NCI-H510A treated with DMSO at 0.1 percent for 48 hours (cell line): ENCODE measurements at places on chromosomes 1 and 21.

- DNase-seq = no peak
Measured at GRCh38 chr1:156154317-156154749, 948 bp downstream of the SEMA4A start.

DNA sequence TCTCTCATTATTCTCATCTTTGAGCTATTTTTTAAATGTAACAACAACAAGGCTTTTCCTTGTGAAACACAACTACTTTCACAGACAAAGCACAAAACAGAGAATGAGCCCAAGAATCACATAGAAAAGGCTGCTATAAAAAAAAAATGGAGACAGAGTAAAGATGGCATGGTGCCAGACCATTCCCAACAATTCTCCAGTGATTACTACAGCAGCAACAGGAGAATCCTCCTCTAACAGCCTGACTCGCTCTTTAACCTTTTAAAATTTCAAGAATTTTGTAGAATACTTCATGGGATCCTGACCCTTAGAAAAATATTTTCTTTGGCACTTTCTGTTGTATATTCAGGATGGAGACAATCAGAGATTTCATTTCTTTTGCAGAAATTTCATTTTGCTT is 3.8 kb upstream of the BCAS2 start:
- no peak for DNase-seq

DNA sequence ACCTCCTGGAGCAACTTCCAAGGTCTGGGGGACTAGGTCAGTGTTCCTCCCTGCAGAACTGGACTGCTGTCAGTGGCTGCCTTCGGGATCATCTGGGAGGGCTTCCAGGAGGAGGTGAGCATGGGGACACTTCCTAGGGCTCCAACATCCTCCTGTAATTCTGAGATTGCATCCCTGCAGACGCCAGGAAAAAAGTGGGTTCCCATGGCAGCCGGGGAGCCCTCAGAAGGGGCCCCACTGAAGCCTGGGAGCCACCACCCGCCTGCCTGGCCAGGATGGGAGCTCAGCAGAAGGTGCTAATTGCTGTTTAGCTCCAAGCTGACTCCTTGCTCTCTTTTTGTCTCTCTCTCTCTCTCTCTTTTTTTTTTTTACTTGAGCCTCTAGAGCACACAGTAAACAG is 16.1 kb upstream of the ARF1 start:
- DNase-seq = no peak

DNA sequence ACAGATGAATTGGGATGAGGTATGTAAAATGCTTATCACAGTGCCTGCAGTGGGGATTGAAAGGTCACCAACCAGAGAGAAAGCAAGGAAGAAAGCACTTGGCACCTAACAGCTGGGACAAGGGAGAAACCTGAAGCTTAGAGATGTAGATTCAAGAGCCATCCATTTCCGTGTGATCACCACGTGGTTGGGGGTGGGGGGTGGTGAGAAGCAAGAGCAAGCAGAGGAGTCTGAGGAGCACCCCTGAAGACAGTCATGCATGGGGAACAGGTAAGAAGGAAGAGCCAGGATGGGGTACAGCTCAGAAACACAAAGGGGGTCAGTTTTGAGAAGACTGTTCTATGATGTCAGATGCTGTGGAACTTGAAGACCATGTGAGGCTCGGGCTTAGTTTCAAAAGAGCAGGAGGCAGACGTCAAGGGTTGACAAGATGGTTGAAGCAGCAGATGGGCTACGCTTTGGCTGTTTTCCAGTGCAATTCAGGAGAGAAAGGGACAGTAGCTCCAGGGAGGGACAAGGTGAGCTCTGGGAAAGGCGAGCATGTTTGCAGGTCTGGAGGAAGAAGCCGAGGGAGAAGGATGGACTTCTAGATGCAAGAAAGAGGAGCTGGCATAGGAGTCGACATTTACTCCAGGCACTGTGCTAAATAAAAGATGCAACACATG is 17.4 kb downstream of the KANK4 start:
- no peak for DNase-seq

DNA sequence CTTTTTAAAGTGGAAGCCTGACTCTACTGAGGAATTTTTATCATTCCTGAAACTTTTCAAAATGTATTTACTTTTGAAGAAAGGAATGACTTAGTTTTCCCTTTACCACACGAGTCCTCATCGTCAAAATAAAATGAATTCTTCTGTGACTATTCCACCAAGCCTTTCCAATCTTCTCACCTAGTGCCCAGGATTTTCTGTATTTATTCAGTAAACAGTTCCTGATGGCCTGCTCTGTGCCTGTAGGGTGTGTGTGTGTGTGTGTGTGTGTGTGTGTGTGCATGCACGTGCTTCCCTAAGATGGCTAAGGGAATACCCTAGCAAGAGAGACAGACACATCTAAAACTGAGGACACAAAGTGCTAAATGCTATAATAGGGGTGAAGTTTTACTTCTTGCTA is 395.0 kb upstream of the USP24 start:
- no peak for DNase-seq

- no peak for DNase-seq
Measured at GRCh38 chr1:8274352-8274751, 43.6 kb upstream of the SLC45A1 start.

GRCh38 chr1:4108758-4109627 is 208.9 kb upstream of the C1orf174 start:
- peak; percentile 24 for DNase-seq

DNA sequence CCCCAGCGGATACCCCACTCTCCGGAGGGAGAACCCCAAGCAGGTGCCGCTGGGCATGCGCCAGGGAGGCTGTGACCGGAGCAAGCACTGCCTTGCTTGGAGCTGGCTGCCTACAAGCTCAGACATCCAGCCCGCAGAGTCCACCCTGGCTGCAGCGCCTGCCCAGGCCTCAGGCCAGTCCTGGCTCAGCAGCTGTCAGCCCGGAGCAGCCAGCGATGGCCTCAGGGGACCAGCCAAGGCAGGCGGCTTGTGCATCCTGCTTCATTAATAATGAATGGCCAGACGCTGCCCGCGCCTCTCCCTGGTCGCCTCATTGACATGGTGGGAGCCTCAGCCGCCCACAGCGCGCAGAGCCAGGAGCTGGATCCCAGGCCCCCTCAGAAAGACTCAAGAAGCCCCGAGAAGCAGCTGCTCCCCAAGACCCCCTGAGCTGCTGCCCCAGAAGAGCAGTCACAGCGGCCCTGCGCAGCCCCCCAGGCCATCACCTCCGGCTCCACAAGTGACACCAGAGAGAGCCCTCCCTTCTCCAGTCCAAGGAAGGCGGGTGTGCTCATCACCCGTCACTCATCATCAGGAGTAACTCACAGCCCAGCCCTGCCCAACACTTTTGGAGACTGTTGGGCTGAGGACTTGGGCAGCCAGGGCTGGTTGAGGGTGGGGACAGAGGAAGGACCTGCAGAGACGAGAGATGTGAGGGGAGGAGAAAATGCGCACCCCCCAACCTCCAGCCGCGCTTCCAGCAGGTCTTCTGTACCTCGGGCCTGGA is 19.6 kb downstream of the KCNAB2 start:
- DNase-seq = no peak

DNA sequence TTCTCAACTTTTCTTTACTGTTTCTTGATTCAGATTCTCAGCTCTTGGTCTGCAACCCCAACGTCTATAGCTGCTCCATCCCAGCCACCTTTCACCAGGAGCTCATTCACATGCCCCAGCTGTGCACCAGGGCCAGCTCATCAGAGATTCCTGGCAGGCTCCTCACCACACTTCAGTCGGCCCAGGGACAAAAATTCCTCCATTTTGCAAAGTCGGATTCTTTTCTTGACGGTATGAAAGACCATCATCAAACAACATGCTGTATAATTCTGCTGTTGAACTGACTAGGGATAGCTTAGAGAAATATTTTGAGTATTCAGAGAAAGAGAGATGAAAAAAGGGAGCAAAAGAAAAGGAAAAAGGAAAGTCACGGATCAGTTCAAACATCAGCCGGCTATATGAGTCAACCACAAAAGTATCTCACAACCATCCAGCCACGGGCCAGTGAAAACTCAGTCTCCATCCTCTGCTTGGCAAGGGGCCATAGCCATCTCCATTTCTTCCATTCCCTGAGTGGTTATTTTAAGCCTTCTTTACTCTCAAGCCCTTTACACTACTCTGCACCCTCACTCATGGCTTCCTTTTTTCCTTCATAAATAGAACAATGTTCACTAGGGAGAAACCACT is 14.1 kb downstream of the DNASE2B start:
- DNase-seq = no peak

GRCh38 chr1:1083416-1084371 is 9.6 kb upstream of the RNF223 start:
- DNase-seq = no peak

- no peak for DNase-seq
Measured at GRCh38 chr1:212234431-212235395, 50.5 kb upstream of the PPP2R5A start.

DNA sequence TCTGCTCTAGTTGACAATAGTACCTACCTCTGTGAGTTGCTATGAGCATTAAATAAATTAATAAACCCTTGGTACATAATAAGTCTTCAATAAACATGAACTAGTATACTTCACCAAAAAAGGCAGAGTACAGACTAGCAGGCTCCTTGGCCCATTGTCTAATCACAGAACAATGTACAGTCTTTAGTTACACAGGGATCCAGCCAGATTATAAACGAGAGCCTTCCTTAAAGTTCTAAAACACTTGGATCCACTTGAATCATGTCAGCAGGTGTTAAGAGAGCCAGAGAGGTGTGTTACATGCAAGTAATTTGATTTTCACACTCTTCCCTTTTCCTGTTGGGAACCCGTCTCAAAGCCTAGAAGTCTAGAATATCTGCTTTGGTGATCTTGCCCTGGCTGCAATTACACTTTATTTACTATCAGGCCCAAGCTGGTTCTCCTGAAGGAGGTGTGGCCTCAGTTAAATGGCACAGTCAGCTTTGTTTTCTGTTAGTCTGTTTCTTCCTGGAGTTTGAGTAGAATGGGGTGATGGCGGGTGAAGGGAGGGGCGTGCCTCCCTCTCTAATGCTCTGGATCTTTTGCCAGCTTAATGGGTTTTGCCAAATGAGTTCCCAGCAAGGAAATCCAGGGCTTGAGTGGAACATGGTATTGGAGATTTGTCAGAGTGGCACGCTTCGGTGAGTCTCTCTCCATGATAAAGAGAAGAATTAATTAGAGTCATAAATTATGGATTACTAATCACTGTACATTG is 570.9 kb upstream of the CAMK1G start:
- DNase-seq = peak; percentile 79

DNA sequence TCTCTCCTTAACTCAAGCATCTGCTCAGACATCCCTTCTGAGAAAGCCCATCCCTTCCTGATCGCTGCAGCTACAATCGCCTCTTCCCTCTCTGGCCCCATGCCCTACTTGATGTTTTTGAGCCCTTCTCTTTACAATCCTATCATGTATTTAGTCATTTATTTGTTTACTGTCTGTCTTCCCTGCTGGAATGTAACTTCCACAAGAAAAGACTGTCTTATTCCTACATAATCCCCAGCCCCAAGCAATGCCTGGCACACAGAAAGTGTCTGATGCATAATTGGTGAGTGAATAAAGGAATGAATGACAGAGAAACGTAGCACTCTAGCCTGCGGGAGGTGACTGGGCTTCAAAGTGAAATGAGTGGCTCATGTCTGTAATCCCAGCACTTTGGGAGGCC is 25.4 kb downstream of the ECE1 start:
- no peak for DNase-seq

- no peak for DNase-seq
Measured at GRCh38 chr1:20883766-20884165, 96.7 kb upstream of the HP1BP3 start.

- DNase-seq = no peak
Measured at GRCh38 chr1:248215880-248216279, 15.3 kb upstream of the OR2M4 start.

- DNase-seq = no peak
Measured at GRCh38 chr1:47559944-47560695, 122.3 kb downstream of the FOXD2 start.

DNA sequence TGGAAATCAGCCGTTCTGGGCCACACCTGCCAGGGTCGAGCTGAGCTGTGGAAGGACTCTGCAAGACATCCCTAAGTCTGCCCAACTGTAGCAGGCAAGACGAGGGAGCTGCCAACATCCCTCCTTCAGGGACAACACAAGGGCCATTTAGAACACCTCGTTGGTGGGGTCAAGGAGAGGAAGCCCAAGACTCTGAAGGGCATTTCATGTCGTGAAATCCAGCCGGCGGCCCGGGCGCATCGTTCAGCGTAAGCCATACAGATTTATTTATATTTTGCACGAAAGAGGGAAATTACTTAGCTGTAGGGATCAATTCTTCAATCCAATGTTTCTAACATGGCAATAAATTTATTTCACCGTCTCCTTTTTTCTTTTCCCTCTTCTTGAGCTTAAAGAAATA is 101.7 kb upstream of the ZC3H12A start:
- DNase-seq = no peak

- DNase-seq = no peak
Measured at GRCh38 chr21:43902441-43902840, 37.4 kb downstream of the AGPAT3 start.

- DNase-seq = no peak
Measured at GRCh38 chr1:23784846-23785245, 6.1 kb upstream of the LYPLA2 start.

DNA sequence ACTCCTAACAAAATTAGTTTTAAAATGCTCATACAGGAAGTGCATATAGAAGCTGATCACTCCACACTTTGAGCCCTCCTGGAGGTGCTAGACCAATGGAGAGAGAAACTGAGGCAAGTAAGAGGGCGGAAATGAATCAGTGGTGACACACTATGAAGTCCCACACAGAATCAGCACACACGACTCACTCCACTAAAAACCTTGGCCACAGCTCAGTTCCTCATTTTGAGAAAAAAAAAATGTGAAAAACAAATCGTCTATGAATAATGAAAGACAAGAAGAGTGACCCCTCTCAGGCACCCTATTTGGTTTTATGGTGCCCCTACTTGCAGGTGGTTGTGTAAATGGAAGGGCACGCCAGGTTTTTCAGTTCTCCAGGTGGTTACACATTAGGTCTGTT is 675.1 kb upstream of the BRINP3 start:
- DNase-seq = no peak

DNA sequence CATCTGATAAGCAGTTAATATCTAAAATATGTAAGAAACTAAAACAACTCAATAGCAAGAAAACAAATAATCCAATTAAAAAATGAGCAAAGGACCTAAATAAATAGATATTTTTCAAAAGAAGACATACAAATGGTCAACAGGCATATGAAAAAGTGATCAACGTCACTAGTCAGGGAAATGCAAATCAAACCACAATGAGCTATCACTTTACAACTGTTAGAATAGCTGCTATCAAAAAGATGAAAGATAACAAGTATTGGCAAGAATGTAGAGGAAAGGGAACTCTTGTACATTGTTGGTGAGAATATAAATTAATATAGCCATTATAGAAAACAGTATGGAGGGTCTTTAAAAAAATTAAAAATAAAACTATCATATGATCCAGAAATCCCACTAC is 40.7 kb upstream of the NEK7 start:
- DNase-seq = no peak

DNA sequence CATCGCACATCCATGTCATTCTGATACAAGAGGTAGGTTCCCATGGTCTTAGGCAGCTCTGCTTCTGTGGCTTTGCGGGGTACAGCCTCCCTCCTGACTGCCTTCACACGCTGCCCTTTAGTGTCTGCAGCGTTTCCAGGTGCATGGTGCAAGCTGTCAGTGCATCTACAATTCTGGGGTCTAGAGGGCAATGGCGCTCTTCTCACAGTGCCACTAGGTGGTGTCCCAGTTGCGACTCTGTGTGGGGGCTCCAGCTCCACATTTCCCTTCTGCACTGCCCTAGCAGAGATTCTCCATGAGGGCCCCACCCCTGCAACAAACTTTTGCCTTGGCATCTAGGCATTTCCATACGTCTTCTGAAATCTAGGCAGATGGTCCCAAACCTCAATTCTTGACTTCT is 138.2 kb upstream of the BRINP3 start:
- no peak for DNase-seq
